ENCODE measurements at places on chromosomes 11 and 22.

- no peak for DNase-seq
Observed at GRCh38 chr11:2901196-2901796, 15.7 kb upstream of the CDKN1C start.

- DNase-seq = no peak
Observed at GRCh38 chr22:18070556-18071306, 7.1 kb upstream of the PEX26 start.

GRCh38 chr22:40224702-40225101 lies 47.0 kb downstream of the TNRC6B start:
- DNase-seq = no peak

GRCh38 chr22:27913162-27913741 lies 5.8 kb downstream of the PITPNB start:
- DNase-seq = no peak

- DNase-seq = no peak
Observed at GRCh38 chr11:68349461-68350249, 37.3 kb downstream of the LRP5 start.

GRCh38 chr11:67372321-67372992 lies 941 bp downstream of the CLCF1 start:
- DNase-seq = no peak

- DNase-seq = no peak
Observed at GRCh38 chr11:48058788-48059187, 78.4 kb downstream of the PTPRJ start.

DNA sequence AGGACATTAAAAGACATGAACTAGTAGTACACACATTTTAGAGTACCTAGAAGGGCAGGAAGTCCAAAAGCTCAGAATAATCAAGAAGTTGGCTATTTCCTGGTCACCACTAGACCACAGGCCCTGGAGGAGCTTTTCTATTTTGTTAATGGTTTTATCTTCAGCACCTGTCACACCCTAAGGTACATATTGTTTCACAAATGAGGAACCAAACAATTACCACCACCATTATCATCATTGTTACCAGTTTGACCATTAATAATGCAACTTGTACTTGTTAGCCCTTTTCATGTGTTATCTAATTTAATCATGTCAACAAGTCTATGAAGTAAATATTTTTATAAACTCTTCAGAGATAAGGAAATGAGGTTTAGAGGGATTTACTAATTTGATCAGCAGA lies 4.9 kb downstream of the MRPL48 start:
- no peak for DNase-seq

- DNase-seq = peak; percentile 95
Observed at GRCh38 chr11:118076754-118077281, at the start of gene TMPRSS4. TMPRSS4 (plus strand) TSS chr11:118077078; CDS start chr11:118077303, 225 bp downstream.

DNA sequence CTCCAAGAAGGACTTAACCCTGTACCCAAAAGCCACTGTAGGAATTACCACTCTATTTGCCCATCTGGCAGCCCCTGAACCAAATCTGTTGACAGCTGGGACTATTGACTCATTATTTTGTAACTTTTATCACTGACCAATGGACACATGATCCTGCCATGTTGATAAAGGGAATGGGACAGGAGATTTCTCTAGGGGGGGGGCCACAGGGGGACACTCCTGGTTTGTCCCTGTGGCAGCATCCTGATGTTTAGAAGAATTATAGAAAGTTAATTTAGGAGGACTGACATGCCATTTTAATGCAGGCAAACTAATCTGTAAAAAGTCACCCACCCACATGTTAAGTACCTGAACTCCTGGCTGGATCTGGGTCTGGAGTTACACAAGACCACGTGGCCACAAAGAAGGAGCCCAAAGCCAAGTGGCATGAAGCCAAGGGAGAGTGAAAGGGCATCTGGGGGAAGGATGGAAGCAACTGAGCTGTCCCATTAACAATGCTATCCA lies 558.1 kb downstream of the ETS1 start:
- no peak for DNase-seq

DNA sequence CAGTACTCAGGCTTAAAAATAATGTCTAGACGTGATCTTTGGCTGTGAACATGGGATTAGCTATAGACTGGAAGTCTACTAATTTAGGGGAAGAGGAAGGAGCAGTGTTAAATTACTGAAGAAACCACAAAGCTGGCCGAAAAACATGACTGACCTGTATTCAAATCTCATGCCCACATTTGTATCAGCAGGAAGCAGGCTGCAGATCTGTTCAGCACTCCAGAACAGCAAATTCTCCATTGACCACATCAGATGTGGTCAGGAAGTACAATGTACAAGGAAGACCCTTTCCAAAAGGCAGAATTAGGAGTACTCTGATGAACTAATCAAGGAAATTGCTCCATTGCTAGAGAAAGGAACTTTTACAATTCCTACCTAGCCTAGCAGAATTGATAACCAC lies 31.7 kb downstream of the DCDC1 start:
- no peak for DNase-seq

DNA sequence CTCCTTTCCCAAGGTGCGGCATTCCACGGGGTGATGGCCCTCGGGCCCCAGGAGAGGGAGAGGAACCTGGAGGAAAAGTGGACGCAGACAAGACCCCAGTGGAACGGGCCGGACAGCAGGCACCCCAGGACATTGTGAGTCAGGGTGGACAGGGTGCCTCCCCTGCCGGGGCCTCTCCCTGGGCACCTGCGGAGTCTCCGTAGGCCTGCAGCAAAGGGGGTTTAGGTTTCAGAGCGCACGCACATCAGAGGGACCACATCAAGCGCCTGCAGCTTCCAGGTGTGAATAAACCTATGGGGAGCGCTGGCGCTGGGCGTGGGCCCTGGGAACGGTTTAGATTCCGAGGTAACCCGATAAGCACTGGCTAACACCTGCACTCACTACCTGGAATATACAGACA lies 22.7 kb upstream of the FGF19 start:
- DNase-seq = no peak

DNA sequence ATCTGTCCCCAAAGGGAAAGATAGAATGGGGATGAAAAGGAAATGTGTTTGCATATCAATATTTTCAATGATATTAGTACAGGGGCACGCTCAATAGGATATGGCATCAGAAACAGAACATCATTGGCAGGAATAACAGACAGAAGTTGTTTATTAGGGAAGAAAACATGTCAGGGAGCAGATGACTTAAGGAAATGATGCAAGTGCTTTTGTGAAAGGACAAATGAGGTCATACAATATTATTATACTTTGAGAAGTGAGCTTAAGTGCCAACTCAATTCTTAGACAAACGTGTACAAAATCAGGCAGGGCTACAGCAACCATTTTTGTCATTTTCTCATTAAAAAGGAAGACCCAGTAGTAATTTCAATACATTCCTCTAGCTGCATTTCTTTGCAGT lies 388.4 kb downstream of the SOX6 start:
- DNase-seq = no peak

DNA sequence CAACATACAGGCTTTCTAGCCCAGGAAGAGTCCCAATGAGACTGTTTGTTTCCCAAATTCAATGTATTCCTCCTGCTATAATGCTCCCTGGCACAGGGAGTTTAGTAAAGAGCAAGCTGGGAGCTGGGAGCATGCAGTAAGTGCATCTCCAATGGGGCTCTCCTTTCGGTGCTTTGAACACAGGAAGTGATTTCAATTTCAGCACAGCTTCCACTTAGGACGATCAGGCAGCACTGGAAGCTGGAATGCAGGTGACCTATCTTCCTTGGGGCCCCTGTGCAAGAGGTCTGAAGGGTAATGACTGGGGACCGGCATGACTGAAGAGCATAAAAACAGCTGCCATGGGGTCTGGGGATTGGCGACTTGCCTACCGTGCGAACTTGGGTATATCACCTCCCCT lies 76.0 kb downstream of the LARGE1 start:
- DNase-seq = no peak
